ENCODE measurements at places on chromosomes 6 and 20.

DNA sequence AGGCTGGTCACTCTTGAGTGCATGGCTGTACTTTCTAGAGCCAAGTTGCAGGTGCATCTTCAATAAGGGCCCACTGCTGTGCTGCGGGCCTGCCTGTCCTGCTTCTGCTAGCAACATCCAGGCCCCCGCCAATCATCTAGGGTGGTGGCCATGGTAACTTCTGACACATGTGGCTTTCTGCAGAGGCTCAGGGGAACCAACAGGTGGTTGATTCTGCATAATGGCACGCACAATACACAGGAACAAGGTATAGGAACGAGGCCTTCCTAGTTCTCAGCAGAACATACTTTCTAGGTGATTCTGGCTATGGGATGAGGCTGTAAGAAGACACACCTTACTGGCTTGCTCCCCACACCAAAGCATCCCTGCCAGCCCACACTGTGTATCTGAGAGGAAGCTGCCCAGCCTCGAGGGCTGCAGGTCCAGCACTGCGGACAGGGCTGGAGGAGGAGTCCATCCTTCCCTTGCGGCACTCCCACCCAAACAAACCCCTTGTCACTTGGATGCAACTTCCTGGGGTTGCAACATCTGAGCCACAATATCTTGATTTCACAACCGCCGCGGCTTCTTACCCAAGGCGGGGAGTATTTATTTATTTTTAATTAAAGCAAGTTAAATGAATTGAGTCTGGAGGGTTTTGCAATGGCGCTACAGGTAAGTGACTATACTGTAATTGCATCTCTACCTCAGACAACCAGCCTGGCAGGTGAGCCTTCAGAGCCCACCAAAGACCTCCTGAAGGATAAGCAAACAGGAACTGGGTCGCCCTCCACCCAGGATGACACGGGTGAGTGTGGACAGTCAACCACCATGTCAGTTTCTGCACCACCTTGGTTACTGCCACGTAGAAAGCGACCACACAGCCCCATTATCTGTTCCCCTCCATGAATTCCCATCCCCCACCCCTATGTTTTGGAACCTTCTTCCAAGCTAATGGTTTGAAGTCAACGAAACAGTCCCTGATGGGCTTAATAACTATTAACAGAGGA is 49.6 kb downstream of the SULF2 start:
- no peaks in the 10 kb centered on the region for H3K27me3 ChIP-seq
- DNase-seq: no peak
- no peak overlapping the region for H3K4me3 ChIP-seq

DNA sequence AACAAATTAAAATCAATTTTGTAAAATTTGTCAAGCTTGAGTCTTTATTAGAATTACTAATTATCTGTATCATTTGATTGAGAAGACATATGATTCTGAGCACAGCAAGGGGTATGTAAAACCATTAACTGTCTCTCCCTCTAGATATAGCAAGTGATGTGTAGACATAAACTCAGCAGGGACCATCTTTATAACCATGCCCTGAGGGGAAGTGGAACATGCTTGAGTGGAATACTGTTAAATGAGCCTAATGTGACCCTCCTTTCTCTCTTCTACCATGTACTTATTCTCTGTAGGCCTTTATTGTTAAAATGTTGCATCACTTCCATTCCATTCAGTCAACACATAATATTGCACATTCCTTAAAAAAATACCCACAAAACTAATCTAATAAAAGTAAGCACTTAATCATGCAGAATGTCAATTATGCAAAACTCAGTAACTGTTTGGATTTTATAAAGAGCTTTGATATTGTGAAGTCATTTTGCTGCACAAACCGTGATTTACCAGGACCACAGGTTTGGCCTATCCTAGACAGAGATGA is 896.6 kb upstream of the MANEA start:
- no peak for DNase-seq
- no peaks in the 10 kb centered on the region for H3K27me3 ChIP-seq
- H3K4me1 ChIP-seq: no peaks in the 10 kb centered on the region

GRCh38 chr6:97914912-97915311 is 631.9 kb upstream of the MMS22L start:
- H3K4me3 ChIP-seq: no peak overlapping the region
- H3K27ac ChIP-seq: no peak overlapping the region
- H3K36me3 ChIP-seq: no peaks in the 10 kb centered on the region
- H3K27me3 ChIP-seq: no peaks in the 10 kb centered on the region
- DNase-seq: no peak

DNA sequence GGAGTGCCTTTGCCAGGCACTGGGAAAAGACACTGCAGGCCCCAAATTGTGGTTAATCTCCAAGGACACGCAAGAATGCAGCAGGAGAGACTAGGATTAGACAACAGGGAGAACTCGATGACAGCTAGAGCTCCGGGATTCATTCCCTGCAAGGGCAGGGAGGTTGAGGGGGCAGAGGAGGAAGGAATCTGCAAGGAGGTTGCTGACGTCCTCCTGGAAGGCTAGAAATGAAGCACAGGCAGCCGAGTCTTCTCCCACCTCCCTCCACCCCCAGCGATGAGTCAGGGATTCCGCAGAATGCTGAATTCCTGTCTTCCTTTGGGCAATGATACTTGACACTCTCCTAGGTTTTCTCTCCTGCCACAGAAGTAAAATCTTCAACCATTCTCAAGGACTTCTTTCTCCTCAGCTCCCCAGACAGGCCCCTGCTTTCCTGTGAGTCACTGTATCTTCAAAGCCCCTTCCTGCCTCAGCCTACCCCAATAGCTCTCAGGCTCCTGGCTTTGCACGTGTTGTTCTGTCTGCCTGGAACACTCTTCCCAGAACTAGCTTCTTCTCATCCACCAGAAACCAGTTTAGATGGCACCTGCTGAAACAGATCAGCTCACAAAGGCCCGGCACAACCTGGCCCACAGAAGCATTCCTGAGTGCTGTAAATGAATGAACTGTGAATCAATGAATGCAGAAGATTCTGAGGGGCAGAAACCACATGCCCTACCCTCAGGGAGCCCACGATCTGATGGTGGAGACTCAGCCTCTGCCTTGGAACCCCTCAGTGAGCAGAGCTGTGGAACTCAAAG is 85.6 kb downstream of the MRPL14 start:
- peaks cover 41% of the 10 kb centered on the region for H3K4me1 ChIP-seq
- peak overlapping the region; percentile 79 for H3K27ac ChIP-seq
- peak; percentile 96 for DNase-seq
- H3K4me3 ChIP-seq: no peak overlapping the region
- H3K27me3 ChIP-seq: no peaks in the 10 kb centered on the region

DNA sequence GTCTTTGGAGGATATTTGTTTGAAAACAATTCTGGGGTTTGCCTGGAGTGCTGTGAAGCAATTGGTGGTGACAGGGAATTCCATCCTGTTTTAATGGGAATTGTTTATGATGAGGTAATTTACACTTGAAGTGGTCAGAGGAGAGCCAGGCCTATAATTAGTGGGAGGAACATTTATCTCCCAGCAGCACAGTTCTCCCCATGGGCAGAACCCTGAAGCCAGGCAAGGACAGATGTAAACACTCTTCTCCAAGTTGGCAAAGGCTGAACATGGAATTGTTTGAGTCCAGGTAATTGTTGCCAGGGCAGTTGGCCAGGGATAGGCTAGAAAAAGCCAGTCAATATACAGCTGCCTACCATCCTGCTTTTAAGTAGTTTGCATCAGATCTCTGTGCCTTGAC is 789.7 kb downstream of the FRK start:
- H3K4me1 ChIP-seq: no peaks in the 10 kb centered on the region
- H3K27me3 ChIP-seq: no peaks in the 10 kb centered on the region
- no peaks in the 10 kb centered on the region for H3K36me3 ChIP-seq
- H3K4me3 ChIP-seq: no peak overlapping the region
